Activated T-cell treated with anti-CD3 and anti-CD28 coated beads, Interleukin-2, amount 50 U/mL, for 72 hours (primary cell): ENCODE measurements at places on chromosomes 4 and X. TPM values are rescaled to one million over a fixed set of nuclear protein-coding genes. Genes with fewer than 3 reads are reported as not detected.

GRCh38 chr4:39231660-39232059, 49.3 kb downstream of the WDR19 start:
- DNase-seq: no peak

The ADH7 gene
- not detected for total RNA-seq

The S100G gene
- not detected for total RNA-seq

DNA sequence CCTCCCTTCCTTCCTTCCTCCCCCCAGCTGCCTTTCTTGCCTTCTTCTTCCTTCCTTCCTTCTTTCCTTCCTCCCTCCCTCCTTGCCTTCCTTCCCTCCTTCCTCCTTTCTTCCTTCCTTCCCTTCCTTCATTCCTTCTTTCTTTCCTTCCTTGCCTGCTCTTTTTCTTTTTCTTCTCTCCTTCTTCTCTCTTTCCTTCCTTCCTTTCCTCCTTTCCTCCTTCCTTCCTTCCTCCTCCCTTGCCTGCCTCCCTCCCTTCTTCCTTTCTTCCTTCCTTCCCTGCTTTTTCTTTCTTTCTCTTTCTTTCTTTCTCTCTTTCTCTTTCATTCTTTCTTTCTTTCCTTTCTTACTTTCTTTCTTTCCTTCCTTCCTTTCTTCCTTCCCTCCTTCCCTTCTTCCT, 49.1 kb downstream of the STK32B start:
- DNase-seq: no peak

GRCh38 chrX:57583477-57583876, 8.3 kb upstream of the ZXDB start:
- DNase-seq: no peak
